ENCODE measurements at places on chromosomes 16 and 17.

DNA sequence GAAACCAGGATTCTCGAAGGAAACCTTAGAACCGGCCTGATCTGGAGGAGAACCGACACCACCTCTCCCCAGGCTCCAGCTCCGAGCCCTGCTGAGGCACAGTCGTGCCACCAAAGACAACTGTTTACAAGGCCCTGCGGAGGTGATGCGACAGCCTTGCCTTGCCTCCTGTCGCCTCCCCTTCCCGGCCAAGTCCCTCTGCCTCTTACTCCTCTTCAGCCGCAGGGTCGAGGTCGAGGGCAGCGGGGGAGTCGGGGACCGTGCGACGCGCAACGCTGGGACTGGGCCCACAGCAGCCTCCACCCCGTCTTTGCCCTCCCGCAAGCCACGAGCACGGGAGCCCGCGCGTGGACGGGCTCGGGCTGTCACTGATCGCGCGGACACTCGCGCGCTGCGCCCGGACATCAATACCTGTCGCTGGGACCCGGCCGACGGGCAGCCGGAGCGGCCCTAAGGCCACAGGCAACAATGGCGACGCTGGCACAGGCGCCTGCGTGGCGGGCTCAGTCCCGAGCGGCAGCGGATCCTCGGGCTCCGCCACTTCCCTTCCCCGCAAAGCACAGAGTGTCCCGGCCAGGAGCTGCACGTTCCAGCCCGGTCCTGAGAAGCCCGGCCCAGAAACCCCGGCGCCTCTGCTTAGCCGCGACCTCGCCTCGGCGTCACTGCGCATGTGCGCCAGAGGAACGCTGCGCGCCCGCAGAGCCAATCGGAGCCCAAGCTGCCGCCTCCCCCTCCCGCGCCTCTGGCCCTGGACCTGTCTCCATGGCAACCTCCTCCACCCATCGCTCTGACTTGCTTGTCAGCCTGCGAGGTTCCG lies at the start of gene ZNF287:
ZNF287 (minus strand) TSS at position 664 of the 817 bp plus-strand sequence. CDS start 1,473 bp downstream, outside the sequence.
- DNase-seq: peak; percentile 84

DNA sequence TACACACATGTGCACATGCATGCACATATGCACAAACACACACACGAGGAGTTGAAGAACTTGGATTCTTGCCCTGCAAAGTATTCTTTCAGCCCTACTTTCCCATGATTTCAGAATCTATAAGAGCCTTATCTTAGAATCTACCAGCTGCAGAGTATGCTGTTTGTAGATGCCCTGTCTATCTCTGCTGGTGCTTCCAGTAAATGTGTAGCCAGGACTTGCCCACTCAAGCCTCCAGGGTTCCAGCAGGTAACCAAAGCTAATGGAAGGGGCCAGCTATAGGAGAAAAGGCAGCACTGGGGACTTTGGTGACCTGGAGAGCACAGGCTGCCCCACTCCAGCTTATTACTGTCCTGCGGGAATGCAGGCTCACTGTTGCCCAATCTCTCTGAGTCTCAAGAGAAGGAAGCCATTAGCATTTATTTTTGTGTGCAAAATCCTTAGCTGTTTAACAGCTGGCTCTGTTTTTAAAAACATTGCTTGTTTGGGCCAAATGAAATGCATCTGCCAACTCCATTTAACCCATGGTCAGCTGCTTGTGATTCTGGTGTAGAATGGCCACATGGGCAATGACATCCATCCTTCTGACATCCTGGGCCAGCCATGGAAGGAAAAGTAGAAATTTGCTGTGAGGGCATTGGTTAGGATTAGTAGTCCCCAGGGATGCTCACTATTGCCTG lies 28.6 kb upstream of the XYLT1 start:
- DNase-seq: no peak

DNA sequence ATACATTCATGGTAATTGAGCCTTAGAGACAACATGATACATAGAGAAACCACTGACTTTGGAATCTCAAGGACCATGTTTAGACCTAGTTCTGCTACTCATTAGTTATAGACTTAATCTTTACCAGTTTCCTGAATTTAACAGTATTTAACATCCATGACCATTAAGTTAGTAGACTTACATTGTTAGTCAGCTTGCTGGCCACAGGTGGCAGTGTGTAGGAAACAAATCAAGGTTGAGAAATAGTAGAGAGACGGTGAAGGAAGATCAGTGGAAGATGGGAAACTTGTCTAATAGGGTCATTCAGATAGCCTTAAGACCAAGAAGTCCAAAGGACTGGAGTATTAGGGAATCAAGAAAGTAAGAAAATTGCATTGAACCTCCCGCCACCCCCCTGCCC lies 31.0 kb downstream of the OMG start:
- DNase-seq: peak; percentile 15

- DNase-seq: no peak
These were observed 12.4 kb downstream of the CCDC47 start for GRCh38 chr17:63760771-63761539.

DNA sequence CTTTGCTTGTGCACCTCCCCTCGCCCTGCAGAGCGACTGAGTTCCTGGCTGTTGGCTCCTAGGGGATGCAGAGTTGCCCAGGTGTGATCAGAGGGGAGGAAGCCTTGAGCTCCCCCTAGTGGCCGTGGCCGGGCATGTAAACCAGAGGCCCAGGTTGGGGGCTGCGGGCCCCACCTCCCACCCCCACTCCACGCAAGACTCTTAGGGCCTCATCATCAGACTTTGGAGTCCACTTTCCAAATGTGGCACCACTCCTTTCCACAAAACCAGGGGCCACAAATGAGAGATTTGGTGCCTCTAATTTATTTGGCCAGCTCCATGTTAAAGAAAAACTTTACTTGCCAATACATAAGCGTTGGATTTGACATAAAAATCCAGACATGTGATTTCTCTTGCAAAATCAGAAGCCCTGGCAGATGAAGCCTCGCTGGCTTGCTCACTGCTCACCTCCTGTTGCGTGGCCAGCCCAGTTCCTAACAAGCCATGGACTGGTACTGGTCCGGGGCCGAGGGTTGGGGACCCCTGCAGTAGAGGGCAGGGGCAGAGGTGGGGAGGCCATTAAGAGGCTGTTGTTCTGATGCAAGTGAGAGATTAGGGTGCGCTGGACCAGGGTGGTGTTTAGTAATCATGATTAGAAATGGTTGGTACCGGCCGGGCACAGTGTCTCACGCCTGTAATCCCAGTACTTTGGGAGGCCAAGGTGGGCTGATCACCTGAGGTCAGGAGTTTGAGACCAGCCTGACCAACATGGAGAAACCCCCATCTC lies 28.7 kb upstream of the GAS7 start:
- DNase-seq: peak; percentile 75

DNA sequence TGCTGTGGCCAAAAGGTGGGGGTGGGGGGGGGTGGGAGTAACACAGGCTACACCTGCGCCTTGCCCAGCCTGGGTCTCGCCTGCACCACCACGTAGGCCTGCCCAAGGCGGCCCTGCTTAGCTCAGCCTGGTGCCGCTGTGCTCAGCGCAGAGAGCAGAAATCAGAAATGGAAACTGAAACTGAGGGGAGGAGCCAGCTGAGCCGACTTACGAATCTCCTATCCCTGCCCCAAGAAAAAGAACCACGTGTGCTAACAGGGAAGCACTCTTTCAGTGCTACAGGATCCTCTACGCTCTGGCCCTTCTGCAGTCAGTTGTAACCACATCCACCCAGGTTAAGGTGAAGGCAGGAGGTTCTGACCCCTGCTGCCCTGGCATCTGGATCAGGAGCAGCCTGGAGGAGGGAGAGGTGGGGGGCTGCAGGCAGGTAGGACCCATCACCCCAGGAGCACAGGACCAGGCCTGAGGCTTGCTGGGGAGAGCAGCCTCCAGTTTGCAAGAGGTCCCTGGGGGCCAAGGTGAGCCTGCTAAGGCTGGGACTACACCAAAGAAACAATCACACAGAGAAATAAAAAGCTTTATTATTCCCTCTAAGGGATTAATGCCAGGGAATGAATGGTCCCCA lies at the start of gene DHX58:
DHX58 (minus strand) TSS at position 163 of the 625 bp plus-strand sequence. CDS start 822 bp downstream, outside the sequence.
- peak; percentile 79 for DNase-seq

DNA sequence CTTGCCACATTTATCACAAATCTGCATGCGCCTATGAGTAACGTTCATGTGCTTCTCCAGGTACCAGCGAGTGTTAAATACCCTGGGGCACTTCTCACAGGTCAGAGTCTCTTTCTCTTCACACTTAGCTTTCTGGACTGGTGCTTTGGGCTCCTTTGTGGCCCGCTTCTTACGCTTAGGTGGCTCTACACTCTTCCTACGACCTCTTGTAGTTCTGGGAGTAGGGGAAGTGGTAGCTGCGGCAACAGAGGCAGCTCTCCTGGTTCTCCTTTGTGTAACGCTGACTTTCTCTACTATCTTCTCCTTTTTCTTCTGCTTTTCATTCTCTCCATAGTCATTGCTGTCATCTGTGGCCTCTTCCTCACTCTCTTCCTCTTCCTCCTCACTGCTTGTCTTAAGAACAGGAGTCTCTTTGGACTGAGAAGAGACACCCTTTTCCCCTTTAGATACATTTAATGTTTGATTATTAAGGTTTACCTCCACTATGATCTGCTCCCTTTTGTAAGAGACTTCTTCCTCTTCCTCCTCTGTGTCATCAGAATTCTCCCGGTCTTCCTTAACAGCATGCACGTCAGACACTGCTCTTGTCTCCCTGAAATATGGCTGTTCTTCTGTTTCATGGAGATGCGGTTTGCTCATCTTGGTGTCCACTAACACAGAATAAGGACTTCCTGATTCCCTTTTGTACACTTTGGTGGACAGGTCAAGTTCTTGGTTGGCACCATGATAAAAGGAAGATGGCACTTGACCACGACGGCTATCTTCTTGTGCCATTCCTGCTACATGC lies 45.0 kb downstream of the ZNF652 start:
- peak; percentile 75 for DNase-seq

GRCh38 chr17:51128076-51128475 lies 7.4 kb upstream of the SPAG9 start:
- peak; percentile 38 for DNase-seq

DNA sequence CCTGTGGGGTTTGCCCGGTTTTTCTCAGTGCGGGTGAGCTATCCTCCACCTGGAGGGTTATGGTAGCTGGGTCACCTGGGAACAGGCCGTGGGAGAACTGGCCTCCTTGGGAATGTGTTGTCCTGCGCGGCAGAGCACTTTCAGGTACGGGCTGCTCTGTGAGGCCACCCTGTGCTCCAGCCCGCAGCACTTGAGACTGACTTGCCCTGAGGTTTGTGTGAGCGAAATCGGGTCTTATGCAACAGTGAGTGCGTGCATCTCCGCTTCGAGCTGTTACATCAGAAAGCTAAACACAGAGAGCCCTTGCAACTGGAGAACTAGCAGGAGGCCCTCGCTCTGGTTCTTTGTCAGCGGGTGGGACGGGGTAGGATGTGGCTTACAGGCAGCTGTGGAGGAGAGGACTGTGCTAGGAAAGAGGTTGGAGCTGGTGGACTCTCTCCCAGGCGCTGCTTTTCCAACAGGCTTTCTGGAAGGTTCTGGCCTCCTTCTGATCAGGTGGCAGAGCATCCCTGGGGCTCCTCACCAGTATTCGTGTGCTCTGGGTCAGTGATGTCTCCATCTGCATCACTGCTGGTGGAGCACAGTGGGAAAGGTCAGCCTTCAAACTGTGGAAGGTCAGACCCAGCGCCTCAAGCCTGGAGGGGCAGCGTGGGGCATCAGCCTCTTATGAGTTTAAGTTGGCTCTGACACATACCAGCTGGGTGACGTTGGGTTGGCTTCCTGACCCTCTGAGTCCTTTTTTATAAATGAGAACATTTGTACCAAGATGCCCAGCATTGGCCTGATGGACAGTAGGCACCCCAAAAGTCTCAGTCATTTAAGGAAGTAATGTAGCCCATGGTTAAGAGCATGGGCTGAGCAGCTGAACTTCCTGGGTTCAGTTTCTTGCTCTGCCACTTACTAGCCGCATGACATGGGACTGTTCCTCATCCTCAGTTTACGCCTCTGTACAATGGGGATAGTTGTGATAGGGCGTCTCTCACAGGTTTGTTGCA lies 76.3 kb downstream of the KSR1 start:
- DNase-seq: peak; percentile 90

GRCh38 chr17:36851250-36851649 lies 86.0 kb upstream of the LHX1 start:
- no peak for DNase-seq
